ENCODE measurements at places on chromosomes 4 and X. TPM values are rescaled to one million over a fixed set of nuclear protein-coding genes. Genes with fewer than 3 reads are reported as not detected.

Gene TMEM255A
- total RNA-seq, result under 0.01 TPM

Gene XG
- total RNA-seq, result 0.09 TPM

Gene PLAC8
- total RNA-seq, result 0.09 TPM

Gene ADH1C
- not detected for total RNA-seq

Gene RGN
- 0.27 TPM for total RNA-seq

Gene PNMA5
- total RNA-seq, result not detected

Gene SSX7
- not detected for total RNA-seq

Gene USP17L22
- total RNA-seq, result not detected

Gene SMIM31
- total RNA-seq, result not detected
